Ecto neural progenitor cell (in vitro differentiated cells): ENCODE measurements at places on chromosomes 1 and 21.
A peak's percentile ranks its signal among the peaks of the same experiment; 100 is the strongest.

DNA sequence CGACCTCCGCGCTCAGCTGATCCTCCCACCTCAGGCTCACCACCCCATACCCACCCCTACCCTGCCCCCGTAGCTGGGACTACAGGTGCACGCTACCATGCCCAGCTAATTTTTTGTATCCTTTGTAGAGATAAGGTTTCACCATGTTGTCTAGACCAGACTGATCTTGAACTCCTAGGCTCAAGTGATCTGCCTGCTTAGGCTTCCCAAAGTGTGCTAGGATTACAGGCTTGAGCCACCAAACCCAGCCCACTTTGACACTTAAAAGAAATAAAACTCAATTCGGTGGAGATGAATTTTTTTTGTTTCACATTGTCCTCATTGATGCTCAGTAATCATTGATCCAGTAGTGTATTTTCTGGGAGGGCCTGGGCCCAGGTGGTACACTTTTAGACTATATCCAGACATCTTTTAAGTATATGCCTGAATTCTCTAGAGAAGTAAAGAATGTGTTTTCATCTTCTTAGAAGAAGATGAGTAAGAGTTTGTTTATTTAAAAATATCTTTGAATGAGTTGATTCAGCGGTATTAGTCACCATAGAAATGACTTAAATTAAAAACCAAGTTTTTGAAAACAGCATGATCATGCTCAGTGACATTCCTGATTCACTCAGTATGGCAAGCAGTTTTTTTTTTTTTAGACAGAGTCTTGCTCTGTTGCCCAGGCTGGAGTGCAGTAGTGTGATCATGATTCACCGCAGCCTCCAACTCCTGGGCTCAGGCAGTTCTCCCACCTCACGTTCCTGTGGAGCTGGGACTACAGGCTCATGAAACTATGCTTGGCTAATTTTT is 57.8 kb downstream of the EPB41 start:
- DNase-seq: no peak

DNA sequence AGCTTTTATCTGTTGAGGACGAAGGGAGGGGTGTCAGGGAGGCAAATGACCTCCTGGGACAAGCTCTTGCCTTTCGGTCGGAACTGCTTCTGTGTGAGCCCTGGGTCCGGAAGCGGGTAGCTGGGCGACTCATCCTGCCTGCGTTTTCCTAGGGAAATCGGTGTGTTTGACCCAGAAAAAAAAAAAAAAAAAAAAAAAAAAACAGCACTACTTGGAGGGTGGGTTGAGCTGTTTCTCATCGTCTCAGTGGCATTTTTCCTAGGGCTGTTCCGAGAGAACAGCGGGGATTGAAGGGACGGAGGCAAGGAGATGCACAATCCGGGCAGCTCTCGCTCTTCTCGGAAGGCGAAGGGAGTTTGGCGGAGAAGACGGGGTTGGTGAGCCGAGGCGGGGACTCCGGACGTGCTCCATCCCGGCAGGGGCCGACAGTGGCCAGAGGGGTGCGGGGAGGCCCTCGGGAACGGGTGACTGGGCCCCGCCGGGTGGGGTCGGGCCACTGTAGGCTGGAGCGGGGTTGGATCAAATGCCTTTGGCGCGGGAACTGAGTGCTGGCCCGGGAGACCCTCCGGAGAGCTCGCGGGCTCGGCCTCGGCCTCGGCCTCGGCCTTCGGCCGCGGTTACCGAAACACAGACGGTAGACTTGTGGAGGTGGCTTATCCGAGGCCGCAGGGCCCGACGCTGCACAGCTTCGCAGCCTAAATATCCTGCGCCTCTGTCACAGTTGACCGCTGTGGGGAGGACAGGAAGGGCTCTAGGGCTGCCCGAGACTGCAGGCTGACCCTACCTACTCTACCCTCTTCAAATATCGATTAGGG is 2.4 kb upstream of the BARHL2 start:
- DNase-seq: peak; percentile 70

- no peak for DNase-seq
These were observed 81.0 kb downstream of the MAN1C1 start for GRCh38 chr1:25697435-25698217.

DNA sequence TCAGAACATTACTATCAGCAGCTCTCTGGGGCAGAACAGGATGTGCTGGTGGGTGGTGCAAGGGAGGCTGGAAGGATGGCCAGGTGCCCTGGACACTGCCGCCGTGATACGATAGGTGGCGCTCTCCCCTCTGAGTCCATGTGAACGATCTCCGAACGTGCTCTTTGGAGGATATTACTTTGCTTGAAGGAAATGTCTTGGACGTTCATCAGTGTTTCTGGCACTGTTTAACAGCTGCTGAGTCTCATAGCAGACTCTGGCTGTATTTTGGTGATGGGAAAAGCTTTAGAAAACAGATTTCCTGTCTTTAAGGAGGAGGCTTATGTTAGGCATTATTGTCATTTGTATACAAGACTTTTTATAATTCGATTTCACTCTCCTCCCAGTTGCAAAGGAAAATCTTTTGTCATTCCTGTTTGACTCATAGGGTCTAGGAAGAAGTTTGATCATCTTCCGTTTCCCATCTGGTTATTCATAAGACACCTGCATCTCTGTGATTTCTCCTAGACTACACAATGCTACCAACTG is 386.2 kb upstream of the ADGRL2 start:
- DNase-seq: peak; percentile 78

DNA sequence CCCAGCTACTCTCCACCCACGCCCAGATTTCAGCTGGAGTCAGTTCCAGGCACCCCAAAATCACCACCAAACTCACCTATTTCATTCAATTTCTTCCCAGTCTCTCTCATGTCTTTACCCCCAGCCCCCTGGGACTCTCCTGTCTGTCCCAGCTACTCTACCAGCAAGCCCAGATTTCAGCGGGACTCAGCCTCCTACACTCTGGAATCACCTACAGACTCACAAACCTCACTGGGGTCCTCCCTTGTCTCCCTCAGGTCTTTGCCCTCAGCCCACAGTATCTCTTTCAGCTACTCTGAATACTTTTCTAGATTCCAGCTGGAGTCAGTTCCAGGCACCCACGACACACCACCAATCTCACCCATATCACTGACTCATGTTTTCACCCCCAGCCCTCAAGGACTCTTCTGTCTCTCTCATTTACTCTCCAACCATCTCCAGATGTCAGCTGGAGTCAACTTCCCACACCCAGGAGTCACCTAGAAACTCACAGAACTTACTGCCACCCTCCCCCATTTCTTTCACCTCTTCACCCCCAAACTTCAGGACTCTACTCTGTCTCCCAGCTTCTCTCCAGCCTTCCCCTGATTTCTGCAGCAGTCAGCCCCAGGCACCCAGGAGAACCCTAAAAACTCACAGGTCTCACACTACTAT is 1529.3 kb upstream of the TPTE start:
- DNase-seq: no peak

DNA sequence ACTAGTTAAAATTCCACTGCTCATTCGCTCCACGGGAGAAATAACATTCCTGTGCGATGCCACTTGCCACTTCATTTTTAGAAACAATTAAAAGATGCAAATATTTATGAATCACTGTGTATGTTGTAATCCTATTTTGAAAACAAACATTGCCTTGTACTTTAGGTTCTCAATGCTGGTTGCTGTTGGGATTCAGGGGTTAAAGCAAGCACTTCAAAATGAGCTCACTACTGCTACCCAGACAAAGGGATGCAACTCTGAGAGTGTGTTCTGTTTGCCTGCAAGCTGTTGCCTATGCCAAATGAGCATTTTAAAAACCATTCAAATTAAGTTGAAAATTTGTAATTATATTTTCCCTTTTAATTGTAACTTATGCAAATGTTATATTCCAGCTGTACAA is 87.5 kb downstream of the RWDD3 start:
- DNase-seq: no peak

DNA sequence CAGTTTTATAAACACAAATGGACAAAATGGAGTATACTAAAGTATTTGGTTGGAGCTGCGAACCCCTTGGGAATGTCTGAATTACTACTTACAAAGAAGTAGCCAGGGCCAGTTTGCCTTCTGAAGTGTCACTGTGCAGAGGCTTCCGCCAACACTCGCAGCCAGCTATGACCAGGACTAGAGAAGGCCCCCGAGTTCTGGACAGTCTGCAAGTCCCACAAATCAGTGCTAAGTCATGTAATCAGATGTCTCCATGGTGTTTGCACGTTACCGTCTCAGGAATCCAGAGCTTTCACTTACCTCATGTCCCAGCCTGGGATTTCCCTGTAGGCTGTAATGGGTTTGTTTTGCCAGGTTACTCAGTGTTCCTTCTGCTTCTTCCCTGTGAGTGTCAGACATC is 106.6 kb upstream of the SPAG17 start:
- no peak for DNase-seq

GRCh38 chr1:6185151-6185550 is 5.0 kb upstream of the CHD5 start:
- DNase-seq: no peak

DNA sequence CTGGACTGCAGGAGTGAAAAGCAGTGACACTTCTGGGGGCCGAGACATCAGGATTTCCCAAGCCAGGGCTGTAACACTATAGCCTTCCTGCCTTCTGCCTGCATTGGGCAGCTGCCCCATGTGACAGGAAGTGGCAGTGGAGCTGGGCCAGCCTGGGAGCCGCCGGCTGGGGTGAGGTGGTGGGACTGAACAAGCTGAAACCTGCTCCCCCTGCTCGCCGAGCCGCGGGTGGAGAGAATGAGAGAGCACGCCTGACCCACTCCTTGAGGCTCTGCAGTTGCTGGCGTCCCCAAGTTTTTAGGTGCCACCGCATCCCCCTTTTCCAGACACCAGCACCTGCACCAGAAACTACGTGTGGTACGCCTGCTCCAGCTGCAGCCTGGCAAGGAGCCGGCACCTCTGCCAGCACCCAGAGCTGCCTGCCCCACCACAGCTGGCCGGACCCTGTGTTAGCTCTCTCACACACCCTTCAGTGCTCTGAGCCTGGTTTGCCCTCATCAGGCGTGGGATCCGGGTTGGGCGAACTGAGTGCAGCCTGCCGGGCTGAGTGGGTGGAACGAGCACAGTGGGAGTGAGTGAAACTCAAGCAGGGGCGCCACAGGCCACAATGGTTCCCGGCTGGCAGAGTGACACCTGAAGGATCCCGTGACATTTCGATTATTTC is 119.4 kb downstream of the AKT3 start:
- DNase-seq: no peak

GRCh38 chr1:230900984-230901383 is 32.7 kb upstream of the C1orf198 start:
- no peak for DNase-seq

GRCh38 chr1:24714859-24715520 is 30.3 kb upstream of the CLIC4 start:
- DNase-seq: no peak

GRCh38 chr1:33005117-33005837 is 31.4 kb downstream of the AK2 start:
- DNase-seq: no peak

DNA sequence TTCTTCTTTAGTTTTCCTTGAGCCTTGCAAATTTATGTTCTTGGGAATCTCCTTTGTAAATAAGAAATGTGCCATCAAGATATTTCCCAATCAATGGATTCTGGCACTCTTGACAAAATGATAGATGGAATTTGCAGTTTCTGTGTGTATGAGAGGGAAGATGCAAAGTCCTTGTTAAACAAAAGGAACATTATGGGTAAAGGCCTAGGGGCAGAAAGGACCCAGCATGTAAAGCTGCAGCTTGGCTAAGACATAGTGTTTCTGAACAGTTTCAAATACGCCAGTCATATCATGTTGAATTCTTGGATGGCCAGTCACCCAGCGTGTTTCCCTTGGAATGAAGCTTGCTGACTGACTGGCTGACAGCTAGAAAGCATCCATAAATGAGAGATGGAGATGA is 210.8 kb downstream of the NFIA start:
- no peak for DNase-seq

- no peak for DNase-seq
These were observed 107.2 kb downstream of the PLPPR5 start for GRCh38 chr1:98897479-98897878.
